ENCODE measurements at places on chromosomes 4 and X.
A peak's percentile ranks its signal among the peaks of the same experiment; 100 is the strongest.

GRCh38 chrX:72569786-72570185 lies 2.9 kb downstream of the HDAC8 start:
- DNase-seq = peak; percentile 15

- peak; percentile 23 for DNase-seq
Measured at GRCh38 chr4:47704693-47705325, 133.1 kb downstream of the CORIN start.

GRCh38 chrX:25548811-25549210 lies 533.0 kb upstream of the ARX start:
- DNase-seq = no peak

DNA sequence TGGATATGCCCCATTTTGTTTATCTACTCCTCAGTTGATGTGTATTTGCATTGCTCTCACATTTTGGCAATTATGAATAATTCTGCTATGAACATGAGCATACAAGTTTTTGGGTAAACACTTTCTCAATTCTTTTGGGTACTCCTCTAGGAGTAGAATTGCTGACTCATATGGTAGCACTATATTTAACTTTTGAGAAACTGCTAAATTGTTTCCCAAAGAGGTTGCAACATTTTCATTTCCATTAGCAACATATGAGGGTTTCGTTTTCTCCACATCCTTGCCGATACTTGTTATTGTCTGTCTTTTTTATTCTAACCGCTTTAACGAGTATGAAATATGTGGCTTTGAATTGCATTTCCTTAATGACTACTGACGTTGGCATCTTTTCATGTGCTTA lies 185.4 kb downstream of the TSPAN5 start:
- peak; percentile 14 for DNase-seq

DNA sequence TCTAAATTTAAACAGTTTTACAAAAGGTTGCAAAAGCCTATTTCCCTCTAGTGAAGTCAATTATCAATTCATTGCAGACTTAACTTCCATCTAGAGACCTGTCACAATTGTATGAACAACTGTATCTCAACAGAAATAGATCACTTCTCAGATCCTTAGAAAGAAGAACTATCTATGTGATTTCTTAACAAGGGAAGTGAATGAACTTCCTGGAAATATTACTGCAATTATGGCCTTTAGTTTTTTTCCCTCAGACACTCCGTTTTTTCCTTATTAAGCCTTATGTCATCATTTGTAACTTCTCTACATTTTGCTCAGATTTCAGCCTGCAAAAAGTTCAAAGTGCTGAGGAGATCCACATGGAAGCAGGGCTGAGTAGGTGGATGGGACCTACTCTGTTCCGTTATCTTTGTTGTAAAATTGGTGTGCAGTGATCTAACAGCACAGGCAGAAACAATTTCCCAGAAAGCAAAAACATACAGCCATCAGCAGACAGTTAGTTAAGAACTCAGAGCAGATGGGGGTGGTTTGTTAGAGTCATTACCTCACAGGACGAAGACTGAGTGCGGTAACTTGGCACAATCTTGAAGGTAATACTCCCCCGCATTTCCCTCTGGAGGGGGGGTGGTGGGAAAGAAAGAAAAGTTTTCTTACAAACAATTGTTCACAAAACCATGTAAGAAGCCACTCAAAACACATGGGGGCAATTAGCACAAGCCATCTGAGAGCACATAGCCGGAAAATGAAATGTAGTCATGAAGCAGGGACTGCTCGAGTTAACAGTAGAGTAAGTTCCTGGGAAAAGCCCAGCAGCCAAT lies 112.3 kb downstream of the NYX start:
- DNase-seq = peak; percentile 86

DNA sequence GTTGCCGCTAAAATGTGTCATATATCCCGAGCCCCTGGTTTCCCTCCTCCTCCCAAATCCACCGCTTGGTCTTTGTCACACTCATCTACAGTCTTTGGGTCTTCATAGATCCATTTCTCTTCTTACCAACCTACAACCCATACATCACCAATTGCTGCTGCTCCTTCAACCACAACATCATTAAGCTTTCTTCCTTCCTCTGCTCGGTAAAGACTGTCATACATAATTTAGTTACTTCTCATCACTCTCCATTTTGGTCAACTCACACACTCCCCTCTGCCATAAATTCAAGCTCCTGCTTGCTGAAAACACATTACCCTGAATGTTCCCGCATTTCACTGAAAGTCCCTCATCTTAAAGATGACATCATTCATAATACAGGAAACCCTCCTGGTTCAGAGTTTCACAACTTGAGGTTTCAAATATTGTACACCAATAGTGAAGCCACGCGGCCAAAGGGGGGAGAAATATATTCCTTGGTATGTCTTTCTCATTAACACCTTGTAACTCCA lies 1.7 kb upstream of the DCTD start:
- peak; percentile 51 for DNase-seq

DNA sequence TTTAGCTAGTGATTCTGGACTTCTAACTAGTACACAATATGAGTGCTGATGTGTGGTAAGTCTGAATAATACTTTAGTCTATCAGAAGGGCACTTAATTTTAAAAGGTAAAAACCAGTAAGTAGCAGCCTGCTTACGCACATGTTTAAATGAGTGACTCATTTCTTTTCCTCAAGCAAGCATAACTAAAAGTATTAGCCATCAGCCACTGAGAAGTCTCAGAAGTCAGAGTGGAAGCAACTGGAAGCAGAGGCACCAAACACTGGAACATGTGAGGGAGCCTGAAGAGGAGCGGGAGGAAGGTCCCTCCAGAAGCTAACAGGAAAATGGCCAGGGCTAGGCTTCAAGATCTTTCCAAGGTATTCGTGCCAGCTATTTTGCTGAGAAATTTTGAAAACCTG lies 257.7 kb downstream of the RAPGEF2 start:
- DNase-seq = no peak

DNA sequence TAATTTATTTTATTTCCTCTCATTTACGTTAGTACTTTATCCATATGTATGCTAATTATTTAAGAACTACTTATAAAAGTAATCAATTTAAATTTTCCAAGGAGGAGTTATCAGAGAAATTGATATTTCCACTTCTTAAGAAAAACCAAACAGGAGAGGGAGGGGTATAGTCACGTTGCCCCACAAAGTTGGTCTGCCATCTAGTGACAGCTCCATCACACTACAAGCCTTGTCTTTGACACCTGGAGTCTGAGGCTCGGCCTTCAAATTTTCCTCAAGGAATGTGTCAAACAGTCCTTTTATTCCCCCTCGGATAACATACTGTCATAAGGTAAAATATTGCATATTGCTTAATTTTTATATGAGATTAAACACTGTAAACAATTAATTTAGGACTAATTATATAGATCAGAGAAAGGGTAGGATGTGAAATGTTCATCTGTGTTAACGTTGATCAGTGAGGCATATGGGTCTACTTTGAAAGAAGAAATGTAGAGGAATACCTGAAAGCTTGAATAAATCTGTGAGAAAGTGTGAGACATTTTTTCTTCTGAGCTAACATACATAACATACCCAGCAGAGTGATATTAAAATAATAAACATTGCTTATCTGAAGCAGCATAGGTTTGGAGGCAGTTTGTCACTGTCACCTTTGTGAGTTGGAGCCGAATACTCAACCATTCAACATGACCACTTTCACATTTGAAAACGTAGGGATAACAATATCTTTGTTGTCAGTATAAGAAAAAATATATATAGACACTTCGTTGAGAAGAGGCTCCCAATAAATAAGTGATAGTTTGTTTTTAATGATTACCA lies 114.4 kb downstream of the GLRA3 start:
- peak; percentile 53 for DNase-seq

DNA sequence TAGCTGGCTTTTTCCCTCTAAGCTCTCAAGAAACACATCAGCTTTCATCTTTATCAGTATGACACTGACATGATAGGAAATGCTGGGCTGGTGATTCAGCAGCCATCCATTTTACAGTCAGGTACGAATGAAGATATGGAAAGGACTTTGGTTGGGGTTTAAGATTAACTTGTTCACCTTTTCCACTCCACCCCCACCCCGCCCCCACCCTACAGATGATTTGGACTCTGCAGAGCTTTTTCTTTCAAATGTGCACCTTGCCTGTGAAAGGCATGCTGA lies 132.6 kb downstream of the AKAP4 start:
- DNase-seq = no peak

GRCh38 chrX:153460826-153461225 lies 9.6 kb downstream of the HAUS7 start:
- DNase-seq = peak; percentile 65

DNA sequence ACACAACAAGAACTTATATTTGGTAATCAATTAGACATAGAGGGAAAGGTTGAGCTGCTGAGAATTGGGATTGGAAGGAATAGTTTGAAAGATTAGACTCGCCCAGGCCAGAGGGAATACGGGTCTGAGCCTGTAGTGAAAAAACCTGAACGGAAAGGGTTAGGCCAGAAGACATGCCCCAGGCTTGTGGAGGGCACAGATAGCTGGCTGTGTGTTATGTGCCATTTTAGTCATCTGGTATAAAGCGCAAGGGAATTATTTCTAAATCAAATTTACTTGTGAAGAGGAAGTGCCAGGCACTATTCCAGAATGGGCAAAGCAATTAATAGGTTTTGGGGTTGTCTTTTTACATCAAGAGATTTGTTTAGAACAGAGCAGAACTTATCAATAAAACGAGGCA lies 187.5 kb upstream of the ANKRD50 start:
- DNase-seq = no peak

- DNase-seq = no peak
Measured at GRCh38 chr4:72063726-72064125, 31.9 kb downstream of the NPFFR2 start.

DNA sequence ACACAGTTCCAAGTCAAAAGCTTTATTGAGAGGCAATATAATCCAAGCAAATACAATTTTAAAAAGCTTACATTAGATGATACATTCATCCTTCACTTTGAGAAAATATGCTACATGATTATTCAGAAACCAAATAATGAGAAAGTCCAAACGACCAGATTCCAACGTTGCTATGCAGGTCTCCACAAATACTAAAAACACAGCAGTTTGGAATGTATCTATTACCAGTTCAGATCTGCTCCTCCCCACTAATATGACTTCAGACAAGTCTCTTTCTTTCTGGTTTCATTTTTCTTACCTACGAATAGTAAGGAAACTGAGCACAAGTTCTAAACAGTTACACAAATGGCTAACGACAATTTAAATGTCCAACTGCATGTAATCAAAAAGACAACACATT lies 9.5 kb downstream of the NAF1 start:
- no peak for DNase-seq

DNA sequence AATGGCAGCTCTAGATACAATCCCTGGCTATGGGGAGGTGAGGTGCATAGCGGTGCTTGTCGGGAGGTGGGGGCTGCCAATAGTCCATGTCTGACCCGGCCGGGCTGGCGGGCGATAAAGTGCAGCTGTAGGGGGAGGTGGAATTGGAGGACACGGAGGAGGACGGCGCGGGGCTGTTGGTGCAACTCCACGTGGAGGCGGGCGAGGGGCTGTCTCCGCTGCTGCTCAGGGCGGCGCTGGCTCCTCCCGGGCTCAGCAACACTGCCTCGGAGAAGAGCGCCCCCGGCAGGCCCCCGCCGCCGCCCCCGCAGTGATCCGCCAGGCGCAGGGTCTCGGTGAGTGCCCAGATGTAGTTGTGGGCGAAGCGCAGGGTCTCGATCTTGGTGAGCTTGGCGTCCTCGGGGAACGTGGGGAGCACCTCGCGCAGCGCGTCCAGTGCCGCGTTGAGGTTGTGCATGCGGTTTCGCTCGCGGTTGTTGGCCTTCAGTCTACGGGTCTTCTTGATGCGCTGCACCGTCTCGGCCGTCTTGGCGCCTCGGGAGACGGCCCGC lies 1.3 kb downstream of the NEUROG2 start:
- DNase-seq = no peak

GRCh38 chr4:858041-858481 lies 32.1 kb upstream of the CPLX1 start:
- no peak for DNase-seq

DNA sequence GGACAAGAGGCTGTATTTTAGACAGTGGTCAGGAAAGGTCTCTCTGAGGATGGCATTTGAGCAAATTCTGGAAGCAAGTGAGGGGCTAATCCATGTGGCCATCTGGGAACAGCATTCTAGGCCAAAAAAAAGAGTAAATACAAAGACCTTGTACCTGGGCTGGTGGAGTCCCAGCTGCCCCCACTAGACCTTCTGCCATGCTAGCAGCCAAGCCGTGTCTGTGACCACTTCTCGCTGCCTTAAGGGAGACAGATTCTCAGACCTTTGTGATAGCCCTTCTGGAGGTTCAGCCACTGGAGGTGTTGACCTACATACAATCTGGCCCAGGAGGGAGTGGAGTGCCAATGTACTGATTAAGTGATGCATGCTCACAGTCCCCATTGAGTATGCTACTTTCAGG lies 506.2 kb downstream of the MID1IP1 start:
- DNase-seq = no peak

- no peak for DNase-seq
Measured at GRCh38 chr4:159017323-159018026, 85.4 kb upstream of the RAPGEF2 start.

Data from suppressor macrophage treated with lipopolysaccharide for 1 hour (primary cell).